ENCODE measurements at places on chromosomes 1 and 21. TPM values are rescaled to one million over a fixed set of nuclear protein-coding genes. Genes with fewer than 3 reads are reported as not detected.

Gene HSD11B1
- total RNA-seq, result not detected

Gene FAM163A
- total RNA-seq, result not detected

Gene PLPPR4
- total RNA-seq, result not detected

Gene S100A16
- 7.1 TPM for total RNA-seq

Gene FMO5
- total RNA-seq, result 0.36 TPM

Gene ZMYND12
- 0.68 TPM for total RNA-seq

Gene S100A2
- total RNA-seq, result not detected

Gene UMODL1
- not detected for total RNA-seq

Gene COL11A1
- total RNA-seq, result 25.1 TPM

Gene PERM1
- not detected for total RNA-seq

Gene LEFTY2
- total RNA-seq, result not detected
